NCI-H1092 (cell line): ENCODE measurements at places on chromosomes 2 and 18.

GRCh38 chr18:49591271-49591670, 29.4 kb downstream of the LIPG start:
- DNase-seq = no peak

DNA sequence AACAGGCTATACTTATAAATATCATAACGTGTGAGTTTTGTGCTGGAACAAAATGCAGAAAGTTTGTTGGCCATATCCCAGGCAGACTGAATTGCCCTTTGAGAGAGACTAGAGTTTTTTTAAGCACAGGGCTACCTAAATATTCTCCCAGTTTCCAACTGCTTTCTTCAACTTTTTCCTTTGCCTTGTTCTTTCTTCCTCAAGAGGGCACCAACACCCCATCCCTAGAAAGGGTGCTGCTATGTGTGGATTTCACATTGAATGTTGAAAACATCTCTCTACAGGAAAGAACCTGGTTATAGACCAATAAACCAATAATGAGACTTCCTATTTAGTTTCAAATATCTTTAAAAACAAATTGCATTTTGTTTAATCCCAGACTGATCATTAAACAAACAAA, 87.9 kb downstream of the ICOS start:
- DNase-seq = peak; percentile 20

- no peak for DNase-seq
Observed at GRCh38 chr18:22952525-22952924, 19.4 kb downstream of the RBBP8 start.

- DNase-seq = no peak
Observed at GRCh38 chr2:122866095-122866494, 1110.6 kb downstream of the TSN start.

- no peak for DNase-seq
Observed at GRCh38 chr2:74037379-74037860, 52.7 kb downstream of the TET3 start.

DNA sequence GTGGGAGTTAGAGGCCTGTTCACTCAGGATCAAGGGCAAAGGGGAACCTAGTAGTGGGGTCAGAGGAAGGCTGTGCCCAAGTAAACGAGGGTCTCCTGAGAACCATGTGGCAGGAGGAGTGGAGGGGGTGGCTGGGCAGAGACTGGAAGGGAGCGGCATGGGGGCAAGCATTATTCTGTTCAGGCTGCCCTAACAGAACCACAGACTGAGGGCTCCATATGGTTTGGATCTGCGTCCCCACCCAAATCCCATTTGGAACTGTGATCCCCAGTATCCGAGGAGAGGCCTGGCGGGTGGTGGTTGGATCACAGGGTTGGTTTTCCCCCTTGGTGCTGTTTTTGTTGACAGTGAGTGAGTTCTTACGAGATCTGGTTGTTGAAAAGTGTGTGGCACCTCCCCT, 287.0 kb downstream of the PHLPP1 start:
- DNase-seq = no peak

- DNase-seq = no peak
Observed at GRCh38 chr2:11617527-11617926, 52.5 kb downstream of the NTSR2 start.

DNA sequence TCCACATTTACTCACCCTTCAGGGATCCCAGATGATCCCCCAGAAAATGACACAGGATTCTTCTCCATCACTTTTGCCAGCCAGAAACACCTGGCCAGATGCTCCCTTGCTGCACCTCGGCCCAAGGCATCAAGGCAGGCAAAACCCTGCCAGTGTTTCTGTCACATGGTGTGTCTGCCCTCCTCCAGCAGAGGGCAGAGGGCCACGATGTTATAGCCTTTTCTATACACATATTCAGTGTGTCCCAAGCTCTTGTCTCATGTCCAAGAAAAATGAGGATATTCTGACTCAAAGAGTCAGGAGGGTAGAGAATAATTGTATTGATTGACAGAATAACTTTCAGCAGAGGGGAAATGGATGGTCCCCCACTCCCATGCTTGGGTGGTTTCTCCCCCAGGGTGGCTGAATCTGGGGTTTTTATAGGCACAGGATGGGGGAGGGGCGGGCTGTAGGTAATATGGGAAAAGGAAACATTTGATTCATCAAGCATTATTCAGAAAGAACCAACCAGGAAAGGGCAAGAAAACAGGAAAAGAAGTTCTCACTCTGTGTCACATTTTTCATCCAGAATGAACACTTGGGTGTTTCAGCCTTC, 933.9 kb downstream of the TRIB2 start:
- DNase-seq = no peak

- DNase-seq = no peak
Observed at GRCh38 chr2:169077674-169078240, 8.4 kb downstream of the DHRS9 start.
